Activated T-cell treated with anti-CD3 and anti-CD28 coated beads, Interleukin-2, amount 50 U/mL, for 24 hours (primary cell): ENCODE measurements at places on chromosomes 3 and 15.

- DNase-seq = no peak
- peaks cover 2% of the 10 kb centered on the region for H3K4me1 ChIP-seq
- H3K4me3 ChIP-seq = no peak overlapping the region
- H3K27ac ChIP-seq = no peak overlapping the region
These were observed 237.7 kb downstream of the NR1D2 start for GRCh38 chr3:24182756-24183155.

DNA sequence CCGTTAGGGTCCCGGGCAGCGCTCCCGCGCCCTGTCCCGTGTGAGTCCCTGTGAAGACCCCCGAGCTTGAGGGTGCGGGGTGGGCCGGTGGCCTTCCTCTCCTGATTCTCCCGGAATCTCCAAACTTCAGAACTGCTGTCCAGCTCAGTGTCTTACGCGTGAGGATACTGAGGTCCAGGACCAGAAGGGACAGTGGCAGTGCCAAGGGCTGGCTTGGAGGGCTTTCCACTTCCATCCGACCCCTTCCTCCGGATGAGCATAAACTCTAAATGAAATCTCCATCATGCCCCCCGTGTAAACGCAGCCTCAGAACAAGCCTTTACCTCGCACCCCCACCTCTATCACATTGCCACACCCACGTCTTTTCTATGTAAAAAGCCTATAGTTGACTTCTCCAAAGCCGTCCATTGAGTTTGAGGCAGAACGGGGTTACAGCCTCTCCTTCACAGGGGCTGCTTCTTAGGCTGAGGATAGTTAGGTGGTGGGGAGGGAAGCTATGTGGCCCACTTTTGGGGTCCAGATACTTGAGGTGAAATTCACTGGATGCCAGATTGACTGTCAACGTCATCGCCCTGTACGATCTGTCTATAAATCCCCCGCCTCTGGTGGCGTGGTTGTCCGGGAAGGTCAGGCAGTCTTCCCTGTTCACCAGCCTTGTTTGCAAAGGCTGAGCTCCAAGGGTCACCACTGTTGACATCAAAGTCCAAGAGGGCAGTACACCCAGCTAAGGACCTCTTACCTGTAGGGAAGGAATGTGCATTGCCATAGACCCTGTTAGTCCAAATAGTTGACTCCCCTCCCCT is 1.1 kb downstream of the EDEM1 start:
- peak overlapping the region; percentile 97 for H3K27ac ChIP-seq
- H3K36me3 ChIP-seq = peaks cover 61% of the 10 kb centered on the region
- no peaks in the 10 kb centered on the region for H3K27me3 ChIP-seq
- peak overlapping the region; percentile 96 for H3K4me3 ChIP-seq
- H3K4me1 ChIP-seq = peaks cover 44% of the 10 kb centered on the region

DNA sequence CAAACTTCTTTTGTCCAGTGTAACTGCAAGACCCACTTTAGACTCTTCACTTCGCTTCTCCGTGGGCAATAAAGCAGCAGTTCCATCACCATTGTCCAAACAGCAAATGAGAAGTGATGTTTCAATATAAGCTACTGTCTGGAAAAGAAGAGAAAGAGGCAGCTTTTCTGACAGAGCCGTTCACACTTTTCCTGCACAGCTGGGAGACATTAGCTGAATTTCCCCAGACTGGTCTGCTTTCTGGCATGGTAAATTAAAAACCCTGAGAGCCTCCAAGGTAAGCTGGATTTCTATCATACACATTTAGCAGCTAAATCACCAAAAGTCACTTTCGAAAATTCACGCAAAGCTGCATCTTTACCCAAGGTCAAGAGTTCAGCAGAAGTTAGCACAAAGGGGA is 108.5 kb upstream of the CMC1 start:
- H3K36me3 ChIP-seq = no peaks in the 10 kb centered on the region
- H3K4me1 ChIP-seq = no peaks in the 10 kb centered on the region
- no peaks in the 10 kb centered on the region for H3K27me3 ChIP-seq
- no peak for DNase-seq
- H3K4me3 ChIP-seq = no peak overlapping the region
- H3K27ac ChIP-seq = no peak overlapping the region

DNA sequence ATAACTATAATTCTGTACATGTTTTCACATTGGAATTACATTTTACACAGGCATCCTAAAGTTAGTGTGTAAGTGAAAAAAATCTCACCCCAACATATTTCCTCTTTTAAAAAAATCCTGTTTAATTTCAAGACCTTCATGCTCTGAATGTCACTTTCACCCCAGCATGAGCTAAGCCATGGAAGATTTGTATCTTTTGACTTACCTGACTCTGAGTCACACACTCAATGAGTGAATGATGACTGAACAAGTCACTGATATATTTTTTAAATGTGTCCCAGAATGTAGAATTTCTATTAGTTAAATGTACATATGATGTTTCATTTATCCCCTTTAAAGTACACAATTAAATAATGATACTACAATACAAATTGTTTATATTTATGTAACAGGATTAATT is 199.9 kb upstream of the RBMS3 start:
- H3K4me1 ChIP-seq = no peaks in the 10 kb centered on the region
- H3K27me3 ChIP-seq = peaks cover 3% of the 10 kb centered on the region
- H3K27ac ChIP-seq = no peak overlapping the region
- no peak overlapping the region for H3K4me3 ChIP-seq

DNA sequence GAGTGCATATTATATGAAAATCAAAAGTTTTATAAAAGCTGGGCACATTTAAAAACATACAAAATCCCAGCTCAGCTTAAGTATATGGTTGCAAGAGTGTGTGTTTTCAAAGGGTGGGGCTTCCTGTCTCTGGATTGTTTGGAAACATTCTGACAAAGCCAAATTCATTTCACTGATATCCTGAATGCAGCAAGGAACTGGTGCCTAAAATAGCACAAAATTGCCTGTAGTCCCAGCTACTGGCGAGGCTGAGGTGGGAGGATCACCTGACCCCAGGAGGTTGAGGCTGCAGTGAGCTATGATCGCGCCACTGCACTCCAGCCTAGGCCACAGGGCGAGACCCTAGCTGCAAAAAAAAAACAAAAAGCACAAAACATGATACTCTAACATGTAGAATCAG is 13.0 kb upstream of the TJP1 start:
- H3K27ac ChIP-seq = no peak overlapping the region
- DNase-seq = no peak
- H3K36me3 ChIP-seq = no peaks in the 10 kb centered on the region
- no peak overlapping the region for H3K4me3 ChIP-seq
- H3K4me1 ChIP-seq = no peaks in the 10 kb centered on the region

- no peaks in the 10 kb centered on the region for H3K27me3 ChIP-seq
- H3K4me1 ChIP-seq = no peaks in the 10 kb centered on the region
- no peak for DNase-seq
- no peak overlapping the region for H3K4me3 ChIP-seq
- H3K27ac ChIP-seq = no peak overlapping the region
These were observed 88.8 kb downstream of the CLASP2 start for GRCh38 chr3:33629219-33629618.

DNA sequence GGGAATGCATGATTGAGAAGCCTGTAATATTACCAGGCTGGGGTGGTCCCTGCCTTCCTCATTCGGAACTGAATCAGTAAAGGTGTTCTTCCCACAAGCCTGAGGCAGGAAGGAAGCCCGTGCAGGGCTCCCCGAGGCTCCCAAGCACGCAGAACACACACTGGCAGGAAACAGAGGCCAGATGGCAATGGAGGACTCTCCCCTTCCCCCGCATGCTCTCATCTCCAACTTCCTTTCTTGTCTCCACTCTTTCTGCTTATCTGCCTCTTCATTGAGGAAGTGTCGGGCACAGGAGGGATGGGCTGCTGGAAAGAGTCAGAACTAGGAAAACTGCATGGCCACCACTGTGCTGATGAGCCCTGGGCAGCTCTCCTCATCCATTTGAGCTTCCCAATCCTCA is 123.5 kb downstream of the NUP210 start:
- H3K27me3 ChIP-seq = peaks cover 39% of the 10 kb centered on the region
- no peak for DNase-seq
- H3K4me1 ChIP-seq = peaks cover 2% of the 10 kb centered on the region
- H3K36me3 ChIP-seq = no peaks in the 10 kb centered on the region

DNA sequence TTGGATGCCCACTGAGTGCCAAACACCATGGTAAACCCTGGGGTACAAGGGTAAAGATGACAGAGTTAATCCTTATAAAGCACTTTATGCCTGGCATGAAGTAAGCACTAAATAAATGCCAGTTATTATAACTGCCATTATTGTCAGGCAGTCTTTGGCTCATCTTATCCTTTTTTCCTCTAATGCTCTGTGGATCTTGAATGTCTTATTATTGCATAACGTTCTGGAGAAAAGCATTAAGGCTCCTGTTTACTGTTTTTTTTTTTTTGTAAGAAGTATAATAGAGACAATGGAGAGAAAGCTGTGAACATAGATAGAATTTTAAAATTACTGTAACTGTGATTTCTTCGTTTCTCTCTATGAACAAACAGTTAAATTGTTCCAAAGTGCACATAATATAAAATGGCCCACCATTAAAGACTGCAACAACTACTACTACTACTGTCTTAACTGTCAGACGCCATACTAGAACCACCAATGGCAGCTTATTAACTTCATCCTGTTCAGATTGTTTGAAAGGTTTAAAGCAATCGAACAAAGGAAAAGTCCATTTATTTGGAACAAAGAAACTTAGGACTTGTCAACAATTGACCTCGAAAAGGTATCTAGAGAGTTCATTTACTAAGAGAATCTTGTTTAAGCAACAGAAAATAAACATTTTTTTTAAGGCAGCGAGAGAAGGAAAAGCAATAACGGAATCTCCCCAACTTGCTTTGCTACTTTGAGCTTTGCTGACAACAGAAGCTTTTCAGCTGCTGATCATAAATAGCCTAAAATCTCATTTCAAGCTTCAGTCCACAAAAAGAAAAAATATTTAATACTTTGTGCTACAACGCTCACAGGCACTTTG is 520.7 kb downstream of the ROBO1 start:
- H3K4me1 ChIP-seq = no peaks in the 10 kb centered on the region
- no peaks in the 10 kb centered on the region for H3K36me3 ChIP-seq
- H3K27ac ChIP-seq = no peak overlapping the region
- DNase-seq = no peak
- H3K4me3 ChIP-seq = no peak overlapping the region

- H3K27me3 ChIP-seq = peaks cover 59% of the 10 kb centered on the region
- no peak overlapping the region for H3K27ac ChIP-seq
- no peaks in the 10 kb centered on the region for H3K4me1 ChIP-seq
- no peak for DNase-seq
- H3K36me3 ChIP-seq = no peaks in the 10 kb centered on the region
These were observed 63.0 kb downstream of the CYP11A1 start for GRCh38 chr15:74304431-74304830.

- no peak for DNase-seq
- no peak overlapping the region for H3K4me3 ChIP-seq
- no peaks in the 10 kb centered on the region for H3K4me1 ChIP-seq
- H3K27ac ChIP-seq = no peak overlapping the region
These were observed 331.4 kb upstream of the WNT5A start for GRCh38 chr3:55818485-55818884.

DNA sequence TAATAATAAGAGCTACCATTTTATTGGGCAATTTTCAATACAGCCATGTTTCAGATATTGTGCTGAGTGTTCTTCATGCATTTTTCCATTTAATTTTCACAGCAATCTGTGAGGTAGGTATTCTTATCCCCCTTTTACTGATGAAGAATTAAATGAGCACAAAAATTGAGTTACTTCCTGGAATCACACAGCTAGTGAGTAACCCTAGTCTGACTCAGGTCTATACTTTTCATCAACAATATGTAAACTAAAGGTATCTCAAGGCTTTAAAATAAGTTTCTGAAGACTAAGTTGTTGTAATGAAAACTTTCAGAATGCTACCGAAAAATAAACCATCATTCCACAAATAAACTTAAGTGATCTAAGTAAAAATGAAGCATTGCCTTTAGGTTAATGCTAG is 22.3 kb downstream of the HACD2 start:
- no peak for DNase-seq
- H3K27me3 ChIP-seq = no peaks in the 10 kb centered on the region
- H3K27ac ChIP-seq = peak overlapping the region; percentile 51

DNA sequence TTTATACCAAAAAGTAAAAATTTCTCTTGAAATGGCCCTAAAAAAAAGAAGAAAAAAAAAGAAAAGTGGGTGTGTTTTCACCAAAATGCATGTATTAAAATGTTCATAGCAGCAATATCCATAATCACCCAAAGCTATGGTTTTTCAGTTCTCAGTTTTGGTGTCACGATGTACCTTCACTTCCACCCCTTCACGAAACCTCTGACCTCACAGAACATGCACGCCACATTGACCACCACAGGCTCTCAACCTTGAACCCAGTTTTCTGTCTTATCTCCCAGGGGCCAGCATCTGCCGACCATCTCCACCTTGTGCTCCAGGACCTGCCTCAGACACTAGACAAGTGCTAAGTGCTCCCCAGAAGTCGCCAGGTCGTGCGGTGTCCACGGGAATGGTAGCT is 30.4 kb downstream of the COLQ start:
- no peak overlapping the region for H3K27ac ChIP-seq
- H3K4me1 ChIP-seq = peaks cover 2% of the 10 kb centered on the region
- DNase-seq = no peak
- no peaks in the 10 kb centered on the region for H3K27me3 ChIP-seq

DNA sequence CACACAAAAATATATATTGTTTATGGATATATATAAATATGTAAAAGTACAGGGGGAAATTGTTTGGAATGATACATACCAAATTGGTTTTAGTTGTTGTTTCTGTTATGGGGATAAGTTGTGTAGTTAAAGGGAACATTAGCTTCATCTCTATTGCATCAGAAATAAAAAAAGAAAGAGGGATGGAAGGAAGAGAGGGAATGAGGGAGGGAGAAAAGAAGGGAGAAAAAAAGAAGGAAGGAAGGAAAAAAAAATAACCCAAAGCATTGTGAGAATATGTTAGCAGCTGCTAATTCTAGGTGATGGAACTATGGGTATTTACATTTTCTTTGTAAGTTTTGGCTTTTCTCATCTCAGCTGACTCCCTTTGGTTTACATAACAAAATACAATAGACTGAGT is 1.3 kb downstream of the CCR8 start:
- no peak for DNase-seq
- H3K4me1 ChIP-seq = peaks cover 31% of the 10 kb centered on the region
- H3K4me3 ChIP-seq = no peak overlapping the region
- H3K27me3 ChIP-seq = no peaks in the 10 kb centered on the region
- H3K27ac ChIP-seq = no peak overlapping the region

DNA sequence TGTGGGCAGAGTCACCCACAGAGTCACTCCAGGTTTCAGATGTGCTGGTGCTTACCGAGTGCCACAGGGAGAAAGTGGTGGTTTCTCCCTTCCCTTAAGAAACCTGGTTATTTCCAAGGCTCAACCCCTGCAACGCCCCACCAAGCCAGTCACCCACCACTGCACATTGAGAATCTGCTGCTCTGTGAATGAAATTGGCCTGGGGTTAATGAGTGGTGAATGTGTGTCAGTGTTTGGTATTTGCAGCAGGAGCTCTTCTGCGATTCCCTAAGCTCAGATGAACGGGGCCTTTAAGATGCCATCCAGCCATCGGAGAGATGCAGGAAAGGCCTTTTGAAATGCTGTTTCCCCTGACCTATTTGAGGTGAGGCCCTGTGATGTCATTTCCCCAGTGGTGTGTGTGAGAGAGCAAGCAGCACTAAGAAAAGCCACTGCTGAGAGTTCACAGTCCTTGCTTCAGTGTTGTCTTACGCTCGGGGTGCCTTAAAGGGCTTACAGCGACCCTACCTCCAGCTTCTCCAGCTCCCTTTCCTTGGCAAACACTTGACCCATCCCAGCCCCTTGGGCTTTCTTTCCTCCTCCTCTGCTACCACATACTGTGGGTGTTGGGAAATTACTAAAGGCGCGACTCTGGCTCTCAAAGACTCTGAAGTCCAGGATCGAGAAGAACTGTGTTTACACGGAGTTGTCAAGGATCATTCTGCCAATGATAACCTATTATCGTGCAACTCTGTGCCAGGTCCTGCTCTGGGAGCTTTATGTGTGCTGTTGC is 68.9 kb downstream of the SMAD3 start:
- peak overlapping the region; percentile 78 for H3K4me3 ChIP-seq
- DNase-seq = peak; percentile 63
- H3K36me3 ChIP-seq = peaks cover 13% of the 10 kb centered on the region
- peak overlapping the region; percentile 97 for H3K27ac ChIP-seq
